Stimulated activated naive CD8-positive, alpha-beta T cell treated with anti-CD3 and anti-CD28 coated beads, Interleukin-15, Interleukin-2, amounts not matched to agents 100 U/mL and 50 U/mL, for 24 hours (primary cell): ENCODE measurements at places on chromosomes 3 and 15.
A peak's percentile ranks its signal among the peaks of the same experiment; 100 is the strongest.

- no peak for DNase-seq
Observed at GRCh38 chr3:25064681-25065080, 363.4 kb upstream of the RARB start.

GRCh38 chr3:9870978-9871377, 9.1 kb downstream of the CIDEC start:
- DNase-seq, result no peak

GRCh38 chr3:120498556-120499346, 48.0 kb upstream of the FSTL1 start:
- DNase-seq, result no peak

- no peak for DNase-seq
Observed at GRCh38 chr3:59856934-59857460, 807.2 kb upstream of the CFAP20DC start.

- no peak for DNase-seq
Observed at GRCh38 chr3:127004641-127005397, 21.9 kb downstream of the PLXNA1 start.

GRCh38 chr15:33113666-33114373, 80.7 kb downstream of the FMN1 start:
- DNase-seq, result no peak

DNA sequence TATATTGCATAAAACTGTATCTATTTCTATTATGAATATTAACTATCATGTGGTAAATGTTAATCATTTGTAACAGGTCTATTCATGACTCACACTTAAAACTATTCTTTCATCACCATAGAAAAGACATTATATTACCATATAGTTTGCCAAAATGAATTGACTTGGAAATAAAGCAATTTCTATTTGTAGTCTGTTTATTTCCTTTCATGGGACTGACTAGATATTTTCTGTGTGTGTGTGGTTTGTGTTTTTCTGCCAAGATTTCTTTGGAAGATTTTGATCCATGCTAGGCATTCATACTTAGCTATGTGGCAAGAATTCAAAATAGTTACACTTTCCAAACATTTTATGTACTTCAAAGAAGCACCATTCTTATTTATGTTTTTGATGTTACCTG, 522.5 kb upstream of the AGTR1 start:
- DNase-seq, result no peak

DNA sequence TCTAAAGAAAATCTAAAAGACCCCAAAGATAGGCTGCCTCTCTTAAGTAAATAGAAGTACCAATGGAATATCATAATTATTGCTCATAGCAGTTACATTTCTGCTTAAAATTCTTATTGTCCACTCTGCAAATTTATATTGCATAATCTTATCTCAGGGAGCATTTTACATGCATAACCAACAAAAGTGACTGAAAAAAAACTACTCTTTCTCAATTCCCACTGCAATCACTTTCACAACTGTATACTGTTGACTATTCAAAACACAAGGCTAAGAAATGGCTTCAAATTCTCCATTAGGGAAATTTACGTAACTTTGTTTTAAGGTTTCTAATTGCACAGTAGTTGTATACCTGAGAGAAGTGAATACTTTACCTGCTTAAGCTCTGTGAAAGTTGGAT, 56.3 kb downstream of the HMG20A start:
- DNase-seq, result no peak

DNA sequence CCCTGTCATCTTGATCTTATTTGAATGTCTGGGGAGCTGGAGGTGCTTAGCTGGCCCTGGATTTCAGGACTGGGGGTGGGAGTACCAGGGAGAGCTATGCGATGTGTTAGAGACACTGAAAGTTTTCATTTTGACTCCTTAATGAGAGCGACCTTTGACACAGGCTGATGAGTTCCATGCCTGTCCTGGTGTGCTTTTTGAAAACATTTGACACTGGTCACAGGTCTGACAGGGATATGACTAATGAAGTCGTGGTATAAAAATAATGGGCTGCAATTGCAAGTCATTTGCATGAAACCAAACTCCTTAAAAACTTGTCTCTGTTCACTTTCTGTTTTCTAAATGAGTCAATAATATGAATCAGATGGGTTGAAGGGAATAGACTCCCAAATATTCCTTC, 81.9 kb downstream of the MECOM start:
- no peak for DNase-seq

DNA sequence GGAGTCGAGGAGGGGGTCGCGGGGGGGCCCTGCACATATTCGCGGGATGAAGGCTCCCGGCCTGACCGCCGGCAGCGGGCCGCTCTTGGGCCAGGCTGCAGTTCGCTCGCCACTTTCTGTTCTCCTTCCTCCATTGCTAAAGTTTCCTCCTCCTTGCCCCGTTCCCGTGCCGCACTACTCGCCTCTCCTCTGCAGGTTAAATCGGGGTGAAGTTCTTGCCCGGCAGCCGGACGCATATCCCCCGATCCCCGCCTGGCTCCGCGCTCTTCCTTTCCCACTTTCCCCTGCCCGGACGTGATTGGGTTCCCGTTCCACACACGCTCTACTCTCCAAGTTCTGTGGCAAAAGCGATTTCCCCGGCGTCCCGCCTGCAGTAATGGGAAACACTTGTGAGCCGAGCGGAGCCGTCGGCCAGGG, 556 bp downstream of the CRYBG3 start:
- peak; percentile 17 for DNase-seq

GRCh38 chr3:181533811-181534210, 177.9 kb upstream of the SOX2 start:
- DNase-seq, result no peak

DNA sequence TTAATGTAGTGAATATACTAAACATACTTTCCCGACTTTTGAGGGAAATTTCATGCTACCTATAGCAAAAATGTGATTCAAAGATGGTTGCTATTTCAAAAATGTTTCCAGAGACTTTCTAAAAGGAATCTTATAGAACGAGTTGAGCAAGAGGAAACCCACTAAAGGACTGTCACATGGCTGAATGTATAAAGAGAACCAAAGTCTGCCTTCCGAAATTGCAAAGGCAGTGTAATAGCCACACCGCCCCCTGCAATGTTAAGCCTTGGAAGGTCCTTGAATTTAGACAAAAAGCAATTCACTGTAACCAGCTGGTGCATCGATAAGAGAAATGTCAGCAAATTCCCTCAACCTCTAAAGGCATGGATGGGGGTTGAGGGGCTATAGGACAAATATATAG, 142.8 kb downstream of the CHL1 start:
- no peak for DNase-seq

DNA sequence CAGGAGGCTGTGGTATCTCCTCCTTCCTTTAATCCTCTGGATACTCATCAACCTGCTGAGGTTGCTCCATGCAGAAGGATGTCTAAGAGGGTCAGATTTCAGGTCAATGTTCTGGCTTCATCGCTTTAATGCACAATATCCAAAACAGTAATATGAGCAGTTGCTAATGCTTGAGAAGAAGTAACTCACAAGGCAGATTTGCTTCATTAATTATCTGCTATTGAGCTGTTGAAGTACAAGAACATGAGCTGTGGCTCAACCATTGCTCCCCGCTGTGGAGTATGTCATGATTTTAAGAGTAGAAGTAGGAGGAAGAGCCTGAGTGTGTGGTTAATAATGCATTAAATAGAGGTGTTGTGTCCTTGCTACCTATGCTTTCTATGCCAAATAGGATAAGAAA, 1412.9 kb upstream of the ALCAM start:
- no peak for DNase-seq

DNA sequence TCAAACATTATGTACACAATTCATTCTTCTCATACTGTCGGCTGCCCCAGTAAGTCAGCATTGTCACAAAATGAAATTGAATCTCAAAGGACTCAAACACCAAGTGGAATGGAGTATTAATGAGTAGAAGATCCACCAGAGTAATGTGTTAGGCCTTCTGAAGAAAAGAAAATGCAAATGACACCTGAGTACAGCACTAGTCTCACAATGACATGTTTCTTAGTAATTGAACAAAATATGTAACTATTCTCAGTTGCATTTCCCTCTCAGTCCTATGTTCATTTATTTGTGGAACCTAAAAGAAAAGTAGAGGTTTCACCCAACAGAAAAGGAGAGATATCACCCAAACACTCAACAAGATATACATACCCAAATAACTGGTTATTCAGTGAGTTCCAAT, 283.9 kb upstream of the THBS1 start:
- no peak for DNase-seq
